ENCODE measurements at places on chromosomes 5 and 9.

DNA sequence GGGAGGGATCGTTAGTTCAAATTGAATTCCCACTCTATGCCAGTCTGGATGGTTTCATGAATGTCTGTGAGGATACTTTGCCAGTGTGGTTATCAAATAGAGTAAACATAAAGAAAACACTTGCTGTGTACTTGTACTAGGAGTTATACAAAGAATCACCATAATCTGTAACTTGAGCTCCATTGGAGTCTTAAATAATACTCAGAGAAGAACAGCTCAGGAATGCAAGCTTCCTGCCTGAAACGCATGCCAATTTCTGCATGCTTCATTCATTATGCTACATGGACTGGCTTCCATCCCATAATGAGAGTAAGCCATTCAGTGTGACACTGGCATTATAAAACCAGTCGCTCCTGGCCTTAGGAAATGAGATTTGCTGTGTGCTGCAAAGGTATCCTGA, 351.4 kb downstream of the SEMA5A start:
- no peak for DNase-seq

DNA sequence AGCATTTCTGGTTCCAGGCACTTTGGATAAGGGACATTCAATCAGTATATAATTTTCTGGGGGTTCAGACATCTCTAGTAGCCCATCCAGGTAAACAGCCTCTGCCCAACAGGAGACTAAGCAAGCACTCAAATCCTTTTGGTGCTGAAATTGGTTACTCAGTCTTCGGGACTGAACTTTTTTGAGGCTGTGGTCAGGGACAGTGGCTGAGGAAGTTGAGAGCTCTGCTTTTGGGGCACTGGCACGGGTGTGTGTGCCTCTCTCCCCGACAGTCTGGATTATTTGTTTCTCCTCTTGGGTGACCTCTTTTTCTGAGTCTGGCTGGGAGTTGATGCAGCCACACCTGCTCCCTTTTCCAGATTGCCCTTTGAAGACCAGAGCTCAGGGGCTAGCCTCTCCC, 47.6 kb downstream of the ACER2 start:
- no peak for DNase-seq

DNA sequence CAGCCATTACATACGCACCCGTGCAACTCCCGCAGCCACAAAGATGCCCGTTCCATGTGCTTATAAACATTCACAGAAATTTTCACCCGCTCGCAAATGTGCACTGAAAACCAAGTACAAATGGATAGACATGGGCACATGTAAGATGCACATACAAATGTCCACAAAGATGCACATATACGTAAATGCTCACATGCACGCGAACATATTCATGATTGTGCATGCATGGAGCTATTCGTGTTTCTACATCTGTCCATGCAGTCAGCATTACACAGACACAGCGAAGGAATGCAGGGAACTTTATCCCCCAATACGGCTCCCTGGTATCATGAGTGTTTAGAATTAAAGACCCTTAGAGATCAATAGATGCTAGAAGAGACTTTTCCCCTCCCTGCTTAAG, 58.4 kb downstream of the C9orf50 start:
- DNase-seq = no peak

GRCh38 chr5:91146905-91147600, 236.1 kb downstream of the ARRDC3 start:
- no peak for DNase-seq

- DNase-seq = no peak
Measured at GRCh38 chr5:53884844-53885243, 324.4 kb downstream of the NDUFS4 start.

DNA sequence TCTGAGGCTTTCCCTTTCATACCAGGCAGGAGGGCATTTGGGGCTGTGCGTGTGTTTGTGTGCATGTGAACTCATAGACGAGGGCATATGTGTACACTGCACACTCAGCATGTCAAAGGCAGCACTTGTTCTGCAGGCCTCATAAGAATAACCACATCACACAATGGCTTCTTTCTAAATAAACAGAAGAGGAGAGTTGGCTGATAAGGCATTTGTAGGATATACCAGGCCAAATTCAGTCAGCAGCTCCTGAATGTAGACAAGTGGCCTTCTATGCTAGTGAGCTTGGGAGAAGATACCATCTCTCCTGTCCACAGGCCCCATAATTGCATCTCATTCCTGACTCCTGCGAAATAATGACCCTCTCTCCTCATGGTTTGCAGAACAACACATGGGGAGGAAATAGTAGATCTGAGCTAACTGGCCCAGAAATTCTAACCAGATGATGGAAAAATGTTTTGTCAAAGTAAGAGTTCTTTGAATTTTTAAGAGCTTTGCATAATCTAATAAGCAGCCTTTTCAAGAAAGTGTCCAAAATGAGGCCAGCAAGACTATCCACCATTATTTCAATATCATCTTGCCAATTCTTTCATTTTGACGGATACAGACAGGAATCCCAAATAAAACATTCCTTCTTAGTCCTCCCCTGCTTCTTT, 60.5 kb upstream of the GAS1 start:
- DNase-seq = no peak

DNA sequence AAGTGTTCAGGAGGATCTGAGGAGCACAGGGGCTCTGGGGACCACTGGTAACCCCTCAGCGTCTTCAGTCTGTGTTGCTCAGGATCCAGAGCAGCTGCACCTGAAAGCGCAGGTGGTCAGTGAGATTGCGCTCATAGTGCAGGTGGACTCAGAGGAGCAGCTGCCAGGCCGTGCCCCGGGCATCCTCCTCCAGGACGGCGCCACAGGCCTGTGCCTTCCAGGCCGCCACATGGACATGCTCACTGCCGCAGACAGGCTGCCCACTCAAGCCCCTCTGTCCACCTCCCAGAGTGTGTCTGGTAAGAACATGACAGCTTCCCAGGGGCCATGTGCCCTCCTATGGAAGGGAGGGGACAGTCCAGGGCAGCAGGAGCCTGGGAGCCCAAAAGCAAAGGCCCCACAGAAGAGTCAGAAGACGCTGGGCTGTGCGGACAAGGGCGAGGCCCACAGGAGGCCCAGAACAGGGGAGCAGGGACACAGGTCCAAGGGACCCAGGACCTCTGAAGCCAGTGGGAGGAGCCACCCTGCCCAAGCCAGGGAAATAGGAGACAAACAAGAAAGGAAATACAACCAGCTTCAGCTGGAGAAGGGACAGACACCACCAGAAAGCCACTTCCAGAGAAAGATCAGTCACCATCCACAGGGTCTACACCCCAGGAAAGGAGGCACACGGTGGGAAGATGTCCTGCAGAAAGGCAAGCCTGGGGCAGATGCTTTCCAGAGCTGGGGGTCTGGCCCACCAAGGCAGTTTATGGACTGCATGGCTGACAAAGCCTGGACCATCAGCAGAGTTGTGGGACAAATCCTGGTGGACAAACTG, 5.2 kb downstream of the SPATA31E1 start:
- no peak for DNase-seq

- no peak for DNase-seq
Measured at GRCh38 chr5:26060212-26060611, 978.2 kb downstream of the CDH9 start.

DNA sequence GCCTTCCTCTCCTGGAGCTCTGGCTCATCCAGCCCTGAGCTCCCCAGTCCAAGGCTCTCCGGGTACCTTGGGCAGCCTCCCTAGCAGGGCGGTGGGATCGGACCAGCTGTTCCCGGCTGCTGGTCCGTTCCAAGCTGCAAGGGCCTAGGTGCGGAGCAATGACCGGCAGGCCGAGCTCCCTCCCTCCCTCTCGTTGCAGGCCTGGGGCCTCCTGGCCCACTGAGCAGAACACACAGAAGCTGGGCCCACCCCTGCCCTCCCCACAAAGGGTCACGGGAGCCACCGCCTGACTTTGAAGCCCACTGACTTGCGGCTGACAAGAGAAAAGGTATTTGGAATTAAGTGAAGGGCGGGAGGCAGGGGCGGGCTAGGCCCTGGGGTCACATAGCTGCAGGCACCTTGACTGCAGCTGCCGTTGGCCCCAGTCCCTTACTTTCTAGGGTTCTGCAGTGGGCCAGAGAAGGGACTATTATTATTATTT, 104.7 kb upstream of the IER5L start:
- DNase-seq = no peak

GRCh38 chr9:79006546-79006945, 565.2 kb upstream of the TLE4 start:
- DNase-seq = no peak

DNA sequence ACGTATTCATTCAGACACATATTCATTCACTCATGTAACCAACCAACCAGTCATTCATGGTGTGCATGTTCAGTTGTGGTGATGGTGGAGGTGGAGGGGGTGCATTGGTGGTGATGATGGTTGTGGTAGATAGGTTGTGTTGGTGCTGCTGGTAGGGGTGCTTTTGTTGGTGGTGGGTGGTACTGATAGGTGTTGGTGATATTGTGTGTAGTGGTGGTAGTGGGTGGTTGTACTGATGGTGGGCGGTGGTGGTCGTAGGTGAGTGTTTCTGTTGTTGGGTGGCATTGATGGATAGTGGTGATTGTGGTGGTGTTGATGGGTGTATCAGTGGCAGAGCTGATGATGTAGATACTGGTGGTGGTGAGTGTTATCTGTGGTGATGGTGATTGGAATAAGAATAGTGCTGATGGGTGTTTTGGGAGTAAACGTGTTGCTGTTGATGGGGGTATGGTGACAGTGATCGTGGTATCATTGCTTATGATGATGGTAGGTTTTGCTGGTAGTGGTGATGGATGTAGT, 59.8 kb upstream of the SHB start:
- no peak for DNase-seq

DNA sequence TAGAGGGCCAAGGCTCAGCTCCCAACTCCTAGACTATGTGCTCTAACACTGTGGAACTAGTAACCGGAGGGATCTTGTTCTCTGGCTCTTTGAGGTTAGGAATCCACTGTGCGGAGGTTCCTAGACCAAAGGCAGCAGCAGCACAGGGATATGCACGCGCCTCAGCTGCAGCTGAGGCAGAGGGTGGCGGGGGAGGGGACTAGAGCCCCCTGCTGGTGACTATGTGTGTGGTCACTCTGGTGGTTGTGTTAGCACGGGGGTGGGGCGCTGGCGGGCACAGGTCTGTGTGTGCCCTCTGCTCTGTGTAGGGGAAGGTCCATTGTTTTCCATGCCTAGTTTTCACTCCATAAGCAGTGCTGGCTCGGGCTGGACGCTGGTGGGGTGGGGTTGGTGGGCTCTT, 458.0 kb upstream of the IZUMO3 start:
- DNase-seq = no peak

DNA sequence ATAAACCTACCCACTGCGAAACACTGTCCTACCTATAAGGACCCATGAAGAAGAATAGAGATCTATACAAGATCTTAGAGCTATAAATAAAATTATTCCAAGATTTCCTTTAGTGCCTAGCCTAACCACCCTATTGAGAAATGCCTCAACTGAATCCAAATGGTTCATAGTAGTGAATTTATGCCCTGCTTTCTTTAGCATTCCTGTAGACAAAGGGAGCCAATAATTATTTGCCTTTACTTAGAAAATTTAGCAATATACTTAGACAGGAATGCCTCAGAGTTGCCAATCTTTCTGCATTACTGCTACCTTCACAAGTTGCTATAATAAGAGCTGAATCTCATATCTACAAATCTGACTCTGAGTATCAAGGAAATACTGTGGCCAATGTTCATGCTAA, 62.6 kb downstream of the PUM3 start:
- no peak for DNase-seq

DNA sequence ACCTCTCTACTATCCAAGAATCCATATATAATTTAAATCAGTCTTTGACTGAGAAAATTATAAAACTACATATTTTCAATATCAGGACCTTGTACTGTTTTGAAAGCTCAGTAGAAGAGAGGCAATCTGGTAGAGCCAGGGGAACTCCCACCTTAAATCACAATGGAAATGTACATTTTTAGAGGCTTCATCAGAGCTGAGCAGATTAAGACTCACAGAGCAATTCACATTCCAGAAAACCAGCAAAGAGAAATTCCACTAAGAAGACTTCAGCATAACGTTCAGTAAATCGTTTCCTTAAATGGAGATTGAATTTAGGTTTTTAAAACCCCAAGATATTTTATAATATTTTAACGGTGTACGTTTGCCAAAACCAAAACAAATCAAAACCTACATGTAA, 227.8 kb upstream of the TRPM3 start:
- no peak for DNase-seq

GRCh38 chr9:69254223-69254622, 70.8 kb upstream of the ENTREP1 start:
- no peak for DNase-seq

- peak; percentile 75 for DNase-seq
Measured at GRCh38 chr9:114653556-114654159, 3.9 kb downstream of the TEX53 start.

- DNase-seq = no peak
Measured at GRCh38 chr5:119017994-119018393, 29.6 kb upstream of the DTWD2 start.

- no peak for DNase-seq
Measured at GRCh38 chr5:110932755-110933488, 138.6 kb upstream of the TSLP start.

DNA sequence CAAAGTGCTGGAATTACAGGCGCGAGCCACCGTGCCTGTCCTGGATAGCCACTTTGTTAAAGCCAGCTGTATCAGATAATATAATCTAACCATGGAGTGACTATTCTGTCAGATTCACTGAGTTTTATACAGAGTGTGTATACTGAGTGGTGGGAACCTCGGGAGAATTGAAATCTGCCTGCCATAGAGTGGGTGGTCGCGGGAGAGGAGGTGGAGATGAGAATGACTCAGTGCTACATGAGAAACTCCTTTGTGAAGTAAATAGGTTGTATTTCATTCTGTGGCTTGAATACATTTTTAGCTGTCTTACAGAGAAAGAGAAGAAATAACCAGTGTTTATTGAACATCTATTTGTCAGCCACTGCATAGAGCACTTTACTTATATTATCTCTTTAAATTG, 26.4 kb downstream of the ATP6V0E1 start:
- no peak for DNase-seq

GRCh38 chr9:1014640-1015039, 35.5 kb upstream of the DMRT2 start:
- no peak for DNase-seq

GRCh38 chr5:138722544-138723177, 30.6 kb upstream of the CTNNA1 start:
- no peak for DNase-seq

DNA sequence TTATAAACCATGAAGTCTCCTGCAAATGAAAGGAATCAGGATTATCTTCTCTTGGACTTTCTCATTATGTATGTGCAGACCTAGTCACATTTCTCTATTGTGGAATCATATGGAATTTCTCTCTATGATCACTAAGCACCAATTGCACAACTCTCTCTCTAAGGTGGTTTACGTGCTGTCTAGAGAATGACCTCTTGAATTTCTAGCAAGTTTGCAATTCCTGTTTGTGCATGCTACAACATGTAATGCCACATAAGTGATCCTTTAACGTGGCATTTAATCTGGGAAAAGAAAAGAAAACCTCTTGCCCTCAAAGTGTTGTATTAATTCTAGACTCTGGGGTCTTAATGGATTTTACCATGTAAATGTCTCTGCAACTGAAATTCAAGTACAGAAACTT, 5.0 kb upstream of the PPP2R2B start:
- DNase-seq = no peak
